ENCODE measurements at places on chromosomes 5 and 9.

DNA sequence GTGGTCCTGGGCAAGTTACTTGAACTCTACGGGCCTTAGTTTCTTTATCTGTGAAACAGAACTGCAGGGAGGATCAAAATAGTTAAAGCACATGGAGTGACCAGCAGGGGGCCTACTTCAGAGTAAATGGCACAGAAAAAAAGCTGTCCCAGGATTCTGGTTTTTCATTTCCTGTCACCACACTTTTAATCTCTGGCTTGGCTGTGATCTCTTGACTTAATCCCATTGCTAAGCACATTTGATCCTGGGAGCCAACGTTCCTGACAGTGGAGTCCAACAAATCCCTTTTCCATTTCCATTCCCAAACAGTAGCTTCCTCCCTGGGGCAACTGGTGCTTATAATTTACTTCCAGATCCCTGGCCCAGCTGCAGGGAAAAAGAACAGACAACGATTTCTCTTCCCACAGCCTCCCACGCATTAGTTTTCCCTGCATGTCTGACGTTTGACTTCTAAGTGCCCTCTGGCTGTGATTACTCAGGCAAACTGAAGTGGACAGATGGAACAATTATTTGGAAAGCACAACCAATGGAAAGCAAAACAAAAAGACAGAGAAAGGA is 136.5 kb upstream of the STK32A start:
- DNase-seq = peak; percentile 48

DNA sequence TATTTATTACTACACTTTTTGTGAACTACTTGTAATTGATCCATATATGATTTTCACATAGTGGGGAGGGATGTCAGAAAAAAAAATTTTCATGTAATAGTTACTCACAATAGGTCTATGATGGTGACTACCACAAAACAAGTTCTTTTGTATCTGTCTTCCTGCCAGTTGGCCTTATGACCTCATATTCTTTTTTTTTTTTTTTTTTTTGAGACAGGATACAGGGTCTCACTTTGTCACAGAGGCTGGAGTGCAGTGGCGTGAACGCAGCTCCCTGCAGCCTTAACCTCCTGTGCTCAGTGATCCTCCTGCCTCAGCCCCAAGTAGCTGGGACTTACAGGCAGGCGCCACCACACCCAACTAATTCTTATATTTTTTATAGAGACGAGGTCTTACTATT is 10.9 kb downstream of the SEC24A start:
- no peak for DNase-seq

DNA sequence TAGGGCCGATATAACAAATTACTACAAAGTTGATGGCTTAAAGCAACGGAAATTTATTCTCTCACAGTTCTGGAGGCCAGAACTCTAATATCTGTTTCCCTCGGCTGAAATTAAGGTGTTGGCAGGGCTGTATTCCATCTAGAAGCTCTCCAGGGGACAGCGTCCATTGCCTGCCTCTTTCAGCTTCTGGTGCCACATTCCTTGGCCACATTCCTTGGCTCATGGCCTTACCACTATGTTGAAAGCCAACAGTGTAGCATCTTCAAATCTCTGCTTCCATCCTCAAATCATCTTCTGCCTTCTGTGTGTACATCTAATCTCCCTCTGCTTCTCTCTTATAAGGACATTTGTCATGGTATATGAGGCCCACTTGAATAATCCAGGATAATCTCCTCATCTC is 17.2 kb downstream of the FGF10 start:
- DNase-seq = peak; percentile 9

- no peak for DNase-seq
Observed at GRCh38 chr9:133906932-133907910, 84.9 kb downstream of the VAV2 start.

- DNase-seq = no peak
Observed at GRCh38 chr9:94745806-94746540, 19.5 kb downstream of the AOPEP start.

GRCh38 chr5:68644971-68645370 is 429.4 kb downstream of the PIK3R1 start:
- no peak for DNase-seq

DNA sequence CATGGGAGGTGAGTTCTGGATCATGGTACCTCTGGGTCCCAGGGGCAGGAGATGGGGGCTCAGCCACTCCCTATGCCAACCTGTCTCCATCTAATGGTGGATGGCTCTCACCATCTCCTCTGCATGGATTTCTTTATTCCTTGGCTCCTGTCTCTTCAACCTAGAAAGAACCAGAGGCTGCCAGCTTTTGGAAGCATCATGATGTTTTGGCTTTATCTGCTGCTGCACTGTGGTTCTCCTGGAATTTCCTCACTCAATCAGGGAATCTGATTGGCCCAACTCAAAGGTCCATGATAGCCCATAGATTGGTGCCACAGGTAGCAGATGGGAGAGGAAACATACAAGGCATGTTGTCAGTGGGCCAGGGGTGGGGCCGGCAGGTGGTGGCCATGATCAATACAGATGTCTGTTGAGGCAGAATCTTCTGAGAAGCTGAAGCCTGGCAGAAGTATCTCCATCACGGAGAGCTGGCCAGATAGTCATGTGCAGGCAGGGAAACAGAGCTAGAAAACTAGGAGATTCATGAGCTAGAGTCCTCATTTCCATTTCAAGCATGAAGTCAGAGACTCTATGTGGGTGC is 158.2 kb downstream of the MACROH2A1 start:
- no peak for DNase-seq
